GM03348 (cell line): ENCODE measurements at places on chromosomes 4 and X.

DNA sequence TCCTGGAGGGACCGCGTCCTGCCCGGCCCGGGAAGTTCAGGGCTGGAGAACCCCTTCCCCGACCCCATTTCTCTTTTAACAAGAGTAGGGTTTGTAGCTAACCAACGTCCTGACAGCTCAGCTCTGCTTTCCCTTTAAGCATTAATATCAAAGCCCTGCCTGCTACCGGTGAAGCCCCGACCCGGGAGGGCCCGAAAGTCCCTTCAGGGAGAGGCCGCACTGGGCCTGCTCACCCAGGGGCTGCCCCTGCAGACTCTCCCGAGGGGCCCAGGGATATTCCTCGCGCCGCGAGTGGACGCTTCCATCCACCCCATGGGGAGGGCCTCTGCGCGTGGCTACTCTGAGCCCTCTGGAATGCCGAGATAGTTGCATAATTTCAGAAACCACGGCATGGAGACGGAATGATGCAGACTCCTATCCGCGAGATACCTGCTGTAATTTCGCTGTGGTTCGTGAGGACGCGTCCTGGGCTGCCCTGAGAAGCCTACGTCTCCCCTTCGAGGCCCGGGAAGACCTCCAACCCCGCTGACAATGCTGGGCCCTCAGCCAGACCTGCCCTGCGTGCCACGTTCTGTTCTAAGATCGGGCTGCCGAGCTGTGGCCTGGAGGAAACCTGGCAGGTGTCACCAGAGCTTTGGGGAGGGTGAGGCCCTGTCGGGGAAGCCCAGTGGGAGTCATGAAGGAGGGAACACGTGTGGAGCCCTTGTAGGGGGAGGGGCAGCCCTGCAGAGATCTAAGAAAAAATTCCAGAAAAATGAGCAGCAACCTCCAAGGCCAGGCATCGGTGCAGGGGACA is 999 bp upstream of the CTBP1 start:
- peak; percentile 73 for DNase-seq

DNA sequence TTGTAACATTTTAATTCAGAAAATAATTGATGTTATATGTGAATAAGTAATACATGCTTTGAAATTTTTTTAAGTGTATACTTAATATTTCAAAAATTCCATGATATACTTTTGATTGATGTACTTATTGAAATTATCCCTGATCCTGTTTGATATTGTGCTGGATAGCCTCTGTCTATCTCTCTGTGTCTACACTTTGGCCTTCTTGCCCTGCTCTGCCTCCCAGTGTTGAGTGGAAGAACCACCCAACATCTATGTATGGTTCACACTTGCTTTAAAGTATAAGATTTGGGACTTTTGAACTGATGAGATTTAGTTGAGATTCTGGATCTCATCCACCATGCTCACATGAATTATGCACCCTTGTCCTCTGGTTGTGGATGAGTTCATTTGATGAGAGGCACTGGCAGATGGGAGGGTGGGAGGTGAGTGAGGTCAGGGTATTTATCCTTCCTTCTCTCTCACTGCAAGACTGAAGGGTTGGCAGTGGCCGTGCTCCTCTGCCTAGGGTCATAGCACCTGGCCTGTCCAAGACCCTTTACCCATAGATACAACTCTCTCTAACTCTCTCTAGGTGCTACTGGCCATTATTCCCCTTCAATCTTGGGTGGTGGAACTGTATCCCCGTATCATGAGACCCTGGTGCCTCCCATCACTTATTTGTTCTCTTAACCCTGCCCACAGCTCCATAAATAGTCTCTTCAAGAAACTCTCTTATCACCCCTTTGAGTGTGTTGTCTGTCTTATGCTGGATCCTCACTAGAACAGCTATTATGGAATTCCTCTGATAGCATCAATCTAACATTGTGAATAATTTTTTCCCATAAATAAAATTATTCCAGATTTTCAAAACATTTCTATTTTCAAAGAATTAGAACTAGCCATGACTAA is 75.2 kb downstream of the CORIN start:
- DNase-seq, result no peak

DNA sequence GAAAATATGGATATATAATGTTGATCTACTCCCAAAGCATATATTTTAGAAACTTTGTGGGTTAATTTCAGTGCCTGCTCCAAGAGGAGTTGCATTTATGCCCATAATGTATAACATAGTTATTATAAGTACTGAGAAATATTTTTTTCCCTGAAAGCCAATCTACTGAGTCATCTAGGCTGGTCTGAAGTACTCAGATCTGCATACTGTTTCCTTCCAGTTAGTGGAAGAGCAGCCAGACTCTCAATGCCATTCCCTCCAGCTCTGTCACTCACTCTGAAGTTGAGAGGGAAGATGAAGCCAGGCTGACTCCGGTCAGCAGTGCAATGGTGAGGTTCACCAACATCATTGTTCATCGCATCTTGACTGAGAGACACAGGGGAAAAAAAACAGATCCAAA is 505.1 kb downstream of the PPARGC1A start:
- DNase-seq, result no peak

GRCh38 chr4:152539556-152540292 is 3.8 kb upstream of the FBXW7 start:
- DNase-seq, result no peak

GRCh38 chrX:103157496-103158316 is 57.2 kb upstream of the BEX4 start:
- peak; percentile 41 for DNase-seq

DNA sequence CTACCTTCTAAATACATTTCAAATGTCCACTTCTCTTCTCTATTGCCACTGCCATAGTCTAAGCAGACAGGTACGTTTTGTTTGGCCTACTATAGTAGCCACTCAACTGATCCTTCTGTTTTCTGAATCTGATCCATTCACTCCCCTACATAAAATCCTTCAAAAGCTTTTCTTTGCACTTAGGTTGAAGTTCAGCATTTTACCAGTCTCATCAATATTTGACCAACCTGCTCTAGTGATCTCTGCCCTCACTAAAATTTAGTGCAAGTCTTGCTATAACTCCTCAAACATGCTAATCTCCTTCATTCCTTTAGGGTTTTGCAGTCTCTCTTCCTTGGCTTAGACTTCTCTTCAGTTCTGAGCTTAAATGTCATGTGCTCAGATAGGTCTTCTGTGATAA is 33.4 kb downstream of the EGF start:
- no peak for DNase-seq

- DNase-seq, result no peak
Measured at GRCh38 chr4:10031668-10032590, 10.6 kb upstream of the SLC2A9 start.

GRCh38 chr4:69759189-69759604 is 1.2 kb downstream of the SULT1B1 start:
- no peak for DNase-seq

DNA sequence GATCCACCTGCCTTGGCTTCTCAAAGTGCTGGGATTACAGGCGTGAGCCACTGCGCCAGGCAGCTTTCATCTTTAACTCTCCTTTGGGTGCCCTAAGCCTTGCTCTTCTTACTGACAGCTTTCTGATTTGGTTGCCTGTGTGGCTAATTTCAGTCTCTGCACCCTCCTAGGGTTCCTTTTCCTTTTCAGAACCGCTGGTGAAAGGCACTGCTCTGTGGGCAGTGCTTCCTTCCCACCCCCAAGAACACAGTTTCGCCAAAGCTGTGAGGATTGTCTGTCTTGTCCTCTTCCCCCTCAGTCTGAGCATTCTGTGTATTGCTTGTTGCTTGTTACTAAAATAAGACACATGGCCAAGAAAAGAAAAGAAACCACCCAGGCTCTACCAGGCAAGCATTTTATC is 101.4 kb upstream of the FRMPD3 start:
- DNase-seq, result no peak

DNA sequence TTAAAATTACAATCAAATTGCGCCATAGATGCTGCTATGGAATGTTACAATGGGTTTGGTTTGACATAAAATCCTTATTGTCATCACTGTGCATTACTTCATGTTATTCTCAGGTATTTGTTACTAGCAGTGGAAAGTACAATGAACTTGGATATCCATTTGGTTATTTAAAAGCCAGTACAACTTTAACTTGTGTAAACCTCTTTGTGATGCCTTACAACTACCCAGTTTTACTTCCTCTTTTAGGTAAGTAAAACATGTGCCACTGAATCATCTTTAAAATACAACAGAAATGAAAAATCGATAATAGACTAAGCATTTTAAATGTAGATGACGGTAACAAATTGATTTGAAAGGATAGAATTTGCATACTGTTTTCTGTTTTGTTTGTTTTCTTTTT is 35.6 kb downstream of the INTS6L start:
- no peak for DNase-seq

GRCh38 chr4:179585761-179586160 is 2143.5 kb upstream of the AGA start:
- DNase-seq, result no peak

DNA sequence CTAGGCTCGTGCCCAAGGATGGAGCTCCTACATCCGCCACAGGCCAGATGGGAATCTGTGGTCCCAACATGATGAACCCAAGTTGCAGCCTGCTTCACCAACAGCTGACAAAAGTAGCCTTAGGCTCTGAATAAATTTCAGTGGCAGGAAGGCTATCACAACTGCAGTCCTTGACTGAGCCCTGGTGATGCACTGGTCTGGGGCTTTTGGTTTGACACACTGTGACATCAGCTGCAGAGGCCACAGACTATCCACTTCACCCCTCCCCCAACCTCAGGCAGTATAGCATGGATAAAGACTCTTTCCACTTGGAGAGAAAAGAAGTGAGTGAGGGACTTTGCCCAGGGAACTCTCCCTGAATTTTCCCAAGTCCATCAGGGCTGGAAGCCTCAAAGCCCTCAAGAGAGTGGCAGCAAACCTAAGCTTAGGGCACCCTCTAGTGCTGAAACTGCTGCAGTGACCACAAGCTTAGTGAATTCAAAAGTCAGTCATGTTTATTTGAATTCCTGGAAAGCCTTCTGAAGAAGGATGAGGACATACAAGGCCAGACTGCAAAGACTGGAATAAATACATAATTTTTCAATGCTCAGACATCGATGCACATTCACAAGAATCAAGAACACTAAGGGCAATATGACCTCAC is 135.0 kb upstream of the TENT5D start:
- peak; percentile 8 for DNase-seq

DNA sequence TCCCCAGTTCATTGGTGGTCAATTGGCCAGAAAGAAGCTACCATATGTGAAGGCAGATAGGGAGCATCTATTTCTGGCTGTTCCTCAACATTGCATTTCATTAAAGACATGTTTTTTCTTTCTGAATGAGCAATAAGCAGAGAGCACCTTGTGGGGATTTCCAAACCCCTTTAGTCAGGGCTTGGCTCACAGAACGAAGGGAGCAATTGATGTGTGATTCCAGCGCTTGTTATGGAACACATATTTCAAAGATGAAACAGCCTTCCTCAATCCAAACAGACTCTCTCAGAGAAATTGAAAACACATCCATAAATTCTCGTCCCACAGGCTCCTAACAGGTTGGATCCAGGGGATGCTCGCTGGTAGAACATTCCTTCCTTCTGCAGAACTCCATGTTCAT is 84.1 kb downstream of the CLCN4 start:
- DNase-seq, result peak; percentile 48

- no peak for DNase-seq
Measured at GRCh38 chr4:182048871-182049270, 194.3 kb upstream of the TENM3 start.

DNA sequence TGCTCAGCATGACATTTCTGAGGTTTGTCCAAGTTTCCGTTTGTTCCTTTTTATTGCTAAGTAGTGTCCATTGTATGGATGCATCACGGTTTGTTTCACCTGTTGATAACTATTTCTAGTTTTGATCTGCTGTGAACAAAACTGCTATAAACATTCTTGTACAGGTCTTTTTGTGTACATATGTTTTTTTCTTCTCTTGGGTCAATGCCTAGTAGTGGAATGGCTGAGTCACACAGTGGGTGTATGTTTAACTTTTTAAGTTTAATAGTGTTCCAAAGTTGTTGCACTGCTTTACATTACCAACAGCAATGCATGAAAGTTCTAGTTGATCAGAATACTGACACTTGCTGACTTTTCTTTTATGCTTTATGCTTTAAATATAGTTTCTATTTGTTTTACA is 76.7 kb downstream of the MAOB start:
- no peak for DNase-seq

DNA sequence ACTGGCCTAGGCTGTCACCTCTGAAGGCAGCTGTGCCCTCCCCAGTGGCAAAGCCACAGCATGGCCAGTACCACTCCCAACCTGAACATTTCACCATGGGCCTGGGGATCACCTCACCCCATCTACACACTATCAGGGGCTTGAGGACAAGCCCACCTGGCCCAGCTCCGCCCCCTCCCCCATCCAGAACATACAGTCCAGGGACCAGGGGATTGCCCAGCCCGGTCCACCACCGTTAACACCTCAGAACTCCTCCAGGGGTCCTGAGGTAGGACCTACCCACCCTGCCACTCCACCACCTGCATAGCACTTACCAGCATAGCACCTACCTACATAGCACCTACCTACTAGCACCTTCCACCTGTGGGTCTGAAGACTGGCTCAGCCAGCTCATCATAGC is 179.8 kb downstream of the EDA start:
- DNase-seq, result no peak

GRCh38 chrX:102652031-102652688 is 877 bp downstream of the GPRASP1 start:
- DNase-seq, result peak; percentile 11

DNA sequence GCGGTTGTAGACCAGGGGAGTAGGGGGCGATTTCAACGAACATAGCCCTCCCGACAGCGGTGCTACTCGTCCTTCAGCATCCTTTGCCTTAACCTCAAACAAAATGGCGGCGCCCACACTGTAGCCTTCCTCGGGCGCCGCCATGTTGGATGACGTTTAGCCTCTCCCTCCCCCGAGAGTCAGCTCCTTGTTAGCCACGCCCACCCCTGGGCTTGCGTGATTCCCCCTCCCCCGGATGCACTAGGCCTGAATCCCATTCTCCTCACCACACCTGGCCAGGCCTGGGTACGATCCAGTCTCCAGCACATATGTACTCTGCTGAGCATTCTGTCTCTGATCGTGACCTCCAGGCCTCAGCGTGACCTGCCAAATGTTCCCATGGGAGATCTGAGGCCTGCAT is 49.0 kb upstream of the ZNF157 start:
- DNase-seq, result no peak

DNA sequence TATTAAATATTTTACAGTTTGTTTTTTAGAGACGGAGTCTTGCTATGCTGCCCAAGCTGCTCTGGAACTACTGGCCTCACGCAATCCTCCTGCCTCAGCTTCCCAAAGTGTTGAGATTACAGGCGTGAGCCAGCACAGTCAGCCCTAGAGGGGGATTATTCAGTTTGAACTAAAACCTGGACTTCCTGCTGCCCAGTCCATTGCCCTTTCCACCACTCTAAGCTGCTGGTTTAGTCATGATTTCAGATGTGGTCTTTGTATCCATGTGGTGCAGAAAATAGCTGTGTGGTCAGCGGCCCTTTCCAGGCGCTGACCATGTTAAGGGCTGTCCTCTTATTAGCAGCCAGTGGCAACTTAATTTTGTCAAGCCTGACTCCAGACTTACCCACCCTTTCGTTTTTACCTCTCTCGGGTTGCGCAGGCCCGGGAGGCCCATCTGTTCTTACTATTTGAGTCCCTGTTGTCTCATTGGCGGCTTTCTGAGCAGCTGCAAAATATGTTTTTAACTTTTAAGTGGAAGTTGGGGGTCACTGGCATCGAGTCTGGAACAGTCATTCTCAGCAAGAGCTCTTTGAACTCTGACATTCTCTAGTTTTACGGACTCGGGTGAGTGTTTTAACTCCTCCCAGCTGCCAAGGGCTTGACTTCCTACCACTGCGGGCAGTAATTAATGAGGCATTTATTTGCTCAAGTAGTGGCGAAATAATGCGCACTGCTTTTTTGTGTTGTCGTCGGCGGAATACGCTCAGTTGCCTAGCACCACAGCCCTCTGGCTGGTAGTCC is 773 bp upstream of the VMA21 start:
- peak; percentile 31 for DNase-seq
